ENCODE measurements at places on chromosomes 7 and 10.

- no peak for DNase-seq
Measured at GRCh38 chr10:86078639-86079035, 288.0 kb downstream of the GRID1 start.

- no peak for DNase-seq
Measured at GRCh38 chr10:92995509-92995908, 65.1 kb upstream of the CYP26C1 start.

- no peak for DNase-seq
Measured at GRCh38 chr7:30349170-30349569, 64.8 kb downstream of the ZNRF2 start.

DNA sequence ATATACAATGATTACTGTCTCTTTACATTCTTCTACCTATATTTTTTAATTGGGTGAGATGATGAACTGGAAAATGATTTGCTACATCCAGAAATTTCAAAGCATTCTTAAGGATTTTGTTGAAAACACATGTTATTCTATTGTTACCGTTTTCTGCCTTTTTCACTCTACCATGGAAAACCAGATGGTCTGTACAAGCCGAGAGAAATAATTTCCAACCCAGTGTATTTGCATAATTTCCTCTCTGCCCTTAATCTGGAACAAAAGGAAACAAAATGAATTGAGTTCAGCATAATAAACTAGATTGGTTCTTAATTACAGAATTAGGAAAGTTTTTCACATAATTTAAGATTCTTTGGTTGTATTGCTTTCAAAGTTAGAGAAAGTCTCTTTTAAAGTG, 211.2 kb downstream of the CACNB2 start:
- DNase-seq = no peak

GRCh38 chr7:22551768-22552513, 52.0 kb upstream of the STEAP1B start:
- no peak for DNase-seq

GRCh38 chr10:26000971-26001370, 66.9 kb downstream of the MYO3A start:
- DNase-seq = no peak

DNA sequence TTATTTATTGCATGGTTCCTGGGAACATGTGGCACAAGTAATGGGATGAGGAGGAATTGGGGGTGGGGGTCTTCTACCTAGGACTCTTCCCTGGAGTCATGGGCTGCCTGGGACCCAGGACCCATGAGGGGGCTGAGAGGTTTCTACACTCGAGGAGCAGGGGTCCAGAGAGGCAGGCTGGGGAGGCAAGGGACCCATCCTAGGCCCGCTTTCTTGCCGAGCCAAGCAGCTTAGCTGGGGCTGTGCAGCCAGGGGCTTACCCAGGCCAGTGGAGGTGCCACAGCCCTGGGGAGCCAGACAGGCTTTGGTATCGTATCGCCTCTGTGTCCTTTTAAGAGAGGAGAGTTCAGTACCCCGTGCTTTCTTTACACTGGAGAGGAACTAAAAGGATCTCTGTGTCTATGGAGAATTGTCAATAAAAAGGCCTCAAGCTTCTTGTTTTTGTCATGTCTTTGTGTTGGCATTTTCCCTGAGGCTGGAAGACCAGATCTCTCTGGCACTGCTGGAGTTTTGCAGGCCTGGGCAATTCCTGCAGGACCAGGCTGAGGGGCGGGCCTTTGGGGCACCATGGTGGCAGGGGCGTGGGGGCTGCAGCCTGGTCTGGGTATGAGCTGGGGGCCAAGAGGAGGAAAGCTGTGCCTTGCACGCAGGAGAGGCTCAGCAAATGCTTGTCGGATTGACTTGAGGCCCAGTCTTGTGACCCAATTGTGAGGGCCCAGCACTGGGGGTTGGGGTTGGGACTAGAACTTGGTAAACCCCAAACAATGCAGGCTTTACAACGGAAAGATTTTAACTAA, 11.1 kb downstream of the SFRP5 start:
- DNase-seq = no peak

GRCh38 chr7:114158854-114159253, 240.0 kb upstream of the PPP1R3A start:
- no peak for DNase-seq

- DNase-seq = no peak
Measured at GRCh38 chr7:129401228-129401966, 32.8 kb upstream of the STRIP2 start.

DNA sequence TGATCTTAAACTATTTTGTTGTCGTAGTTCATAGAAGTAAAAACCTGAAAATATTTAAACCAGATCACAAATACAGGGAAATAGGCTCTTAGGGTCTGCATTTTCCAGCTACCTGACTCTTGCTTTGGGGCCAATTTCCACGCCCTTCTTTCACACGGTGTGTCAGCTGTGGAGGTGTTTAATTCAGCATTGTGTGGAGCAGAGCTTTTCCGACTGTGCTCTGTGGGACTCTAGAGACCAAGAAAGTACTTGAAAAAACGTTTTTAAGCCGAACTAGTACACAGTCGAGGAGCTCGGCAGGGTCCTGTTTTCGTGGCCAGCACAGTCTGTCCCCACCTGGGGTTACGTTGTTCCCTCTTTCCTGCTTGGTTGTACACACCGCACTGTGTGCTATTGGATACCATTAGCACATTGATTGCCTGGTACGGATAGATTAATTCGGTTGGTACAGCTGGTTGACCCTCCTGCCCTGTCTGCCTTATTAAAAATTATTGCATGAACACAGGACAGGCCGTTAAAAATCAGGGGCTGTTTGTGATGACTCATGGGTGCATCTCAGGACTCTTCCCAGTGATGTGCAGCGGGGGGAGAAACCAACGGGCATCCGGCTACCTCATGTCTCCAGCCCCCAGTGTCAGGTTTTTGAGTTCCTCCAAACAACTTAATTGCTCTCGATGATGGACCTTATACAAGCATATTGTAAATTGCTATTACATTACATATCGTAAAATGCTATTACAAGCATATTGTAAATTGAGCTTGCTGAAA, 80.7 kb upstream of the BTBD16 start:
- DNase-seq = no peak

- DNase-seq = no peak
Measured at GRCh38 chr7:139384611-139385010, 24.9 kb downstream of the LUC7L2 start.

DNA sequence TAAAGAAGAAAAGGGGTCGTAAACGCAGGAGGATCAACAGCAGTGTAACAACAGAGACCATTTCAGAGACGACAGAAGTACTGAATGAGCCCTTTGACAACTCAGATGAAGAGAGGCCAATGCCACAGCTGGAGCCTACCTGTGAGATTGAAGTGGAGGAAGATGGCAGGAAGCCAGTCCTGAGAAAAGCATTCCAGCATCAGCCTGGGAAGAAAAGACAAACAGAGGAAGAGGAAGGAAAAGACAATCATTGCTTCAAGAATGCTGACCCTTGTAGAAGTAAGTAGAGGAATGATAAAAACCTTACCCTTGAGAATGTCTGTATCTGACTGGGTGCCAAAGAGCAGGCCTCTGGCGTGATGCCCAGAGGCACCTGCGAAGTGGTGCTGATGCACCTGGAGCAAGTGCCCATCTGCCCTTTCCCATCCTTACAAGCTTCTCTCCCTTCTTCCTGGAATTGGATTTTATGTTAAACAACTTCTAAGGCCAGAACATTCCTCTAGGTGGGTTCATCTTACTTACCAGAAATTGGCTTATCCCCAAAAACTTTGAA, 86.4 kb upstream of the SAMD8 start:
- DNase-seq = no peak

DNA sequence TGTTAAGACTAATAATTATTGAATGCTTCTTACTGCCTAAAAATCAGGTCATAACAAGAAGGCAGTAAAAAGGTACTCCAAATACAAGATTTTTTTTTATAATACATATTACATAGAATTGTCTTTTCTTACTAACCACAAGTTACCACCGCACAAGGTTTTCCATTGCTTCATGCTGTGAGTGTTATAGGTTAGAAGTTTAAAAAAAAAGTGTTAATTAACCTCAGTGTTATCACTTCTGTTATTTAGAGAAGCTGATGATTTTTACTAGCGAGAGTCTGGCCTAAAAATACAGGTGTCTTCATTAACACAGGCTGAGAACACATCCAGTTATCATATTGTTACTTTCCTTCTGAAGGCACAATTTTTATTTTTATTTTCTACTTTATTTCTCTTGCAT, 1281.9 kb upstream of the CELF2 start:
- no peak for DNase-seq

GRCh38 chr7:87474533-87475358, 734 bp downstream of the ABCB4 start:
- DNase-seq = no peak

- no peak for DNase-seq
Measured at GRCh38 chr7:108308903-108309302, 147.3 kb downstream of the NRCAM start.

DNA sequence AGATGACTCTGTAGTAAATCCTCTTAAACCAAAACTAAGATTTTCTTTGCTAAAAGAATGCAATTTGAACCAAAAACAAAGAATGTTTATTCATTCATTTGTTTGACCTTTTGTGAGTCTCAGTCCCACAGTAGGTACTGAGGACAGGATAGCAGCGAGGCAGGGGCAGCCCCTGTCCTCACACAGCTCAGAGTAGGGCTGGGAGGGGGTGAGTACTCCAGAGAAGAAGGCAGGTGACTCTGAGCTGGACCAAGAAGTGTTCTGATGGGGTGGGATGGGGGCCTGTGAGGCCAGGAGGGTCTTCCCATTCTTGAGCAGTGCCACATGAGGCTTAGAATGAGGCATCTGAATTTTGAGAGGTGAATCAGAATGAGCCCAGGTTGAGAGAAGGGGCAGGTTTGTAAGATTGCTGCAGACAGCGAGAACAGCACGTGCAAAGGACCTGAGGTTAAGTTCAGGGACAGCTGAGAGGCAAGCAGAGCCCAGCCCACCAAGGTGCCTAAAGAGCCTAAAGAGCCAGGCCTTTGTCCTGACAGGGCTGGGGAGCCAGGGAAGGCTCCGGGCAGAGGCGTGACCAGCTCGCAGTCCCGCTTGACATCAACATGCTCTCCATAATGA, 56.9 kb upstream of the CHST15 start:
- DNase-seq = no peak

GRCh38 chr7:117011419-117012260, 58.3 kb downstream of the ST7 start:
- no peak for DNase-seq
